ENCODE measurements at places on chromosomes 12 and 14.
A peak's percentile ranks its signal among the peaks of the same experiment; 100 is the strongest.

GRCh38 chr14:39425947-39426346, 6.3 kb downstream of the FBXO33 start:
- no peak for DNase-seq

GRCh38 chr12:26954027-26954426, 15.8 kb downstream of the FGFR1OP2 start:
- no peak for DNase-seq

DNA sequence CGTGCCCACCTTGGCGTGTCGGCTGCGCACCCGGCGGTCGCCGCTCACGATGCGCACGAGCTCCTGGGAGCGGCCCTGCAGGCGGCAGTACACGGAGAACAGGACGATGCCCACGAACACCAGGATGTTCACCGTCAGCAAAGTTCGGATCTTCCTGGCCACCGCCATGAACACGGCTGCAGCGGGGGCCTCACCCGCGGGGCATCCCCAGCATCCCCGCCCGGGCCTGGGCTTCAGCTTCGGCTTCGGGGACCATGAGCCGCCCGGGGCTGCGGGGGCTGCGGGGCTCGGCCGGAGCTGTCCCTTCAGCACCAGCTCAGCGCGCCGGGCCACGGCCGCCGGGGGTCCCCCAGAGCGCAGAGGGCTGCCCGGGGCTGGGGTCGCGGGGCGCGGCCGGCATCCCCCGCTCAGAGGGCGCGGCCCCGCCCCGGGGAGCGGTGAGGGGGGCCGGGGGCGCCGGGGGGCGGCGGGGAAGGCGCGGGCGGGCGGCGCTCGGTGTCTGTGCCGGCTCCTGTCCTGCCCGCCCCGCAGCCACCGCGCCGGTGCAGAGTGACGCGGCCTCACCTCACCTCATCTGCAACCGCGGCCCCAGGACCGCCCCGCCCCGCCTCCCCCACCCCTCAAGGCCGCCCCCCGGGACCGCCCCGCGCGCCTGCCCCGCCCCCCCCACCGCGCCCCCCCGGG, at the start of gene GALNT9:
GALNT9 (minus strand) TSS at position 554 of the 684 bp plus-strand sequence; CDS start at position 168, 386 bp downstream.
- DNase-seq: no peak

- no peak for DNase-seq
Observed at GRCh38 chr12:92363295-92364146, 217.9 kb upstream of the BTG1 start.

DNA sequence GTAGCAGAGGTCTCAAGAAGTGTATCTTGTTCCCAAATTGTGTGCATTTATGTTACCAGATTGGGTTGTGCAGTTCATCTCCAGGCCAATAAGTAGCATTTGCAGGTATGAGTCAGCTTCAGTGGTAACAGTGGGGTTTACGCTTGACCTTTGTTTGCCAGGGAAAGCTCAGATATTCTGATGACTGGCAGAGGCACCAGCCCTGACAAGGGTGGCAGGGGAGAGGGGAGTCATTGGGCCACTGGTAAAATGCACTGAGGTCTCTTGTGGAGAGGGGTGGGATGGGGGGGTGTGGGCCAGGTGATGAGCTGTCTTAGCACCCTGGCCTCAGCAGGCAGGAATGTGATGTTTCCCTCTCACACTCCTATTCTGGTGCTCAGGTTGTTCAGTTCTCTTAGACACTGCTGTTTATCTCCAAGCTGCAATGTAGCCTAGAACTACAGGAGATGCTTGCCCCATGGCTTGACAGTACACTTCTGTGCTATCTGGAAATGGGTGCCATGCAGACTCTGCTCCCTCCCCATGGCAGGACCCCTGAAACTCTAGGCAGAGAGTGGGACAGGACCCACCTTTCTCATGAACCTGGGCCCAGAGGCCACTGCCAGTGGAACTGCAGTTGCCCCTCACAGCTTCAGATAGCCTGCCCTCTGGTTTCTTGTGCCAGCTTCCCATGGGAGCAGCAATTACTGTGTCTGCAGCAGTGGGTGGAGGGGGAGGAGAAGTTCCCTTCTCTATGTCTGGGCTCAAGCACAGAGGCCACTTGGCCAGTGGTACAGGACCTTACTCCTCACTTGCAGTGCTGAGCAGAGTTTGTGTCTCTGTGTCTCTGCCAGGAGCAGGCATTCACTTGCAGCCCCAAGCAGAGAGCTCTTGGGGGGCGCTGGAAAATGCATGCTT, 31.9 kb downstream of the USP15 start:
- DNase-seq: no peak

GRCh38 chr12:46218322-46219095, 50.3 kb downstream of the SLC38A1 start:
- no peak for DNase-seq

- DNase-seq: no peak
Observed at GRCh38 chr12:4958697-4959375, 49.1 kb downstream of the KCNA1 start.

DNA sequence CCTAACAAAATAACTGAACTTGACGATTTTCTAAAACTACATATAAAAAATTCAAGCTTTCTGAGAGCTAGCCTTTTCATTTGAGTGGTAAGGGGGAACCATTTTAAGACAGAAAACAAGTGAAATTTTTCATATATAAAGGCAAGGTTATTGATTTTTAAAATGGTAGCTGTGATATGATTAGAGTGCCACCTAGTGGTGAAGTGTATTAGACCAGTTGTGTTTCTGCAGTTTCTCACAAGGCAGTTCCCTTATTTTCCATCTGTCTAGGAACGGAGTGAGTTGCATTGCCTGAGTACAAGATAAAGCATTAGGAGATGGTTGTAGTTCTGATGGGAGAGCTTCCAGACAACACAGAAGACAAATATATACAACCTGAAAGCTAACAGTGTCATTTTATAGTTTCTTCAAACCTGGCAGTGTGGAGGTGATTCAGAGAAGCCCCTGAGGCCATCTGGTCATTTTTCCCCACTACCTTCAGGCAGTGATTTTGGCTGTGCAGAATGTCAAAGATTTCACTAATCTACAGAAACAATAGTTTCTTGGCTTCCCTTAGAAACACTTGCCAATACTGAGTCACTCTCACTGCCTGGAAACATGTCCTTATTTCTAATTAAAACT, 180.8 kb downstream of the C12orf50 start:
- DNase-seq: peak; percentile 27
